SK-N-MC (cell line): ENCODE measurements at places on chromosomes 6 and 20.

GRCh38 chr6:156852147-156852857 lies 75.1 kb downstream of the ARID1B start:
- DNase-seq: no peak

DNA sequence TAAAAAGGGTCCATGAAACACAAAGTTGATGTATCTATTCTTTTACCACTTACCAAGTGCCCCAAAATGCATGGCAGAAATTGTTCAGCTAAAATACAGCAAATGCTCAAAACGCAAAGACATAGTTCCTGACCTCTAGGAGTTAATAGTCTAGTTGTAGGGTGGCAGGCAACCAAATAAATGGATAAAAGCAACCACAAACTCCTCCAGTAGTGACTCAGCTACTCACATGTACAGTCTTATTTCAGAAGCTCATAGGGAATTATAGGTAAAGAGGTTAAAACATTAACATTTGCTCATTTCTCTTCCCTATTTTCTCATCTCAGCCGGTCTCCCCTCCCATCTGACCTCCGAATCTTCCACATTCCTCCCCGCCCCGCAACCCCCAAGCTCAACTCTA lies 143.9 kb upstream of the INSM1 start:
- no peak for DNase-seq

DNA sequence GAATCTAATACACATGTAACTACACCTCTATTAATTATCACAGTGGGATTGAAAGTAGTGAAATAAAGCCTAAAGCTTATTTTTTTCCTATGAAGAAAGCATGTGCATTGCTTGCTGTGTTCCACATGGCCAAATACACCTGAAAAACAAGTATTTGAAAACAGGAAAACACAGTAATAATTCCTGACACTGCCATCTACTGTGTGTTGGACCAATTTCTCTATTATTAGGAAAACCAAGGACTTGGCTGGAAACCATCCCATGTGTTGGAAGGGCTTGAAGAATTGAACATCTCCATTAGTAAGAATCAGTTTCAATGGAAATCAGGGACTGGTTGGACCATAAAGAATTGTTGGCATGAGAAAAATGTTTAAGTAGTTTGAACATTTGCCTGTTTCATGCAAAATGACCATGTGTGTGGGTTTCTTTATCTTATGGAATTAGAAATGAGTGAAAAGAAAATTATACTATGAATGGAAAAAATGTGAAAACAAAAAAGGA lies 124.1 kb downstream of the PHF3 start:
- no peak for DNase-seq

GRCh38 chr6:44453146-44453545 lies 65.6 kb downstream of the CDC5L start:
- no peak for DNase-seq

DNA sequence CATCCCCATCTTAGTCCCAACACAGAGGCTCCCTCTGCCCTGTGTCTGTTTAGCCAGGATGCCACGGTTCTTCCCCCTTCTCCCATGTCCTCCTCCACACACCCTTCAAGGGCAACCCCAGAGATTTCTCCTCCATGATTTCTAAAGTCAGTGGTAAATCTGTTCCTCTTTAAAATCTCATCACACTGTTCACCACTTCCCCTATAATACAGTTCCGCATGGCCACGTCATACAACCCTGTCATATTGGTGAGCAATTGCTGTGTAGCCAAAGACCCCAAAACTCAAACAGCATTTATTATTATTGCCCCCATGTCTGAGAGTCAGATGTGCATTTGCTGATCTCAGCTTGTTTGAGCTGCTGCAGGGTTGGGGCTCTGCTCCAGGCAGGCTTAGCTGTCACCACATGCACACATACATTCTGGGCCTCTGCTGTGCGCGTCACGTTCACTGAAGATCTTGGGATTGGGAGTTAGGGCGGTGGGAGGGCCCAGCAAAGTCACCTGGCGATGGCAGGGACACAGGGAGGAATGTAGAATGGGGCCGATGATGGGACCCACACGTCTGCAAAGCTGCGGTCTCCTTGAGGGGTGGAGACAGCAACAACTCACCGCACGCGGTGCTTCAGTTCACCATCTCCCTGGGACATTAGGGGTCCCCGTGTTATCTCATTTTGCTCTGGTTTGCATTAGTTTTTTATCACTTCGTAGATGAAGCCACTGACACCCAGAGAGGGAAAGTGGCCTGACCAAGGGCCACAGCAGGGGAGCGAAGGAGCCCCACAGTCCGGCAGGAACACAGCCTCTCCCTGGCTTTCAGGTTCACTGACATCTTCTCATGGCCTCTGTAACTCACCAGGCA lies 36.9 kb upstream of the CD93 start:
- DNase-seq: no peak

- DNase-seq: no peak
Observed at GRCh38 chr6:41371992-41372831, 36.8 kb downstream of the NCR2 start.

DNA sequence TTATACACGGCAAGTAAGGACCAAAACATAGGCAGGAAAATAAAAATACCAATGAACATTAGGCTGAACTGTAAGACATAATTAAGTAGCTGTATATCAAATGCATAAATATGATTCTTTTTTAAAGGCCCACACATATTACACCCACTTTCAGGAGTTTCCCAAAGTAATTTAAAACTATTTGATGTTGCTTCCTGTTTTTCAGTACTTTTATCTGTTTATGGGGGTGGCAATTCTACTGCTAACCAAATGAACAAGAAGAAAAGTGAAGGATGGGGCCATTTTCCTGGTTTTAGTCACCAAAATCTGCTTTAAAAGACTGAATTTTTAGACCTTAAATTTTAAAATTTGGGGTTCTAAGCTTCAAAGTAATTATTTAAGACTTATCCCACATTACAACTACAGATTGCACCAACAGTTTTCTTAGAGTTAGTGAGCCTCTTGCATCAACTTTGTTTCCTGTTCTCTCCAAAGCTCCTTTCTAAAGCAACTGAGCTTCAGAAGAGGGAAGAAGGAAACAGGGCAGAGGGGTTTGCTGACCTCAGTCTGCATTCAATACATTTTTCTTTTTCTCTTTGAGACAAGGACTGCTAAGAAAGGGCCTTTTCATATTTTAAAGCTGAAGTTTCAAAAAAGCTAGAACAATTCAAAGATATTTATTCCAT lies 191.0 kb downstream of the BACH2 start:
- no peak for DNase-seq

GRCh38 chr20:44911264-44911921 lies 1.5 kb downstream of the PABPC1L start:
- no peak for DNase-seq

- no peak for DNase-seq
Observed at GRCh38 chr6:35148167-35148741, 7.1 kb upstream of the TCP11 start.

GRCh38 chr6:26158076-26158580 lies 70.9 kb downstream of the HFE start:
- DNase-seq: peak; percentile 99
